ENCODE measurements at places on chromosomes 2 and 18.
A peak's percentile ranks its signal among the peaks of the same experiment; 100 is the strongest.

GRCh38 chr18:3422905-3423304 lies 27.1 kb upstream of the TGIF1 start:
- H3K27ac ChIP-seq = no peak overlapping the region
- no peaks in the 10 kb centered on the region for H3K27me3 ChIP-seq
- H3K36me3 ChIP-seq = no peaks in the 10 kb centered on the region
- no peaks in the 10 kb centered on the region for H3K4me1 ChIP-seq
- no peak overlapping the region for H3K4me3 ChIP-seq

DNA sequence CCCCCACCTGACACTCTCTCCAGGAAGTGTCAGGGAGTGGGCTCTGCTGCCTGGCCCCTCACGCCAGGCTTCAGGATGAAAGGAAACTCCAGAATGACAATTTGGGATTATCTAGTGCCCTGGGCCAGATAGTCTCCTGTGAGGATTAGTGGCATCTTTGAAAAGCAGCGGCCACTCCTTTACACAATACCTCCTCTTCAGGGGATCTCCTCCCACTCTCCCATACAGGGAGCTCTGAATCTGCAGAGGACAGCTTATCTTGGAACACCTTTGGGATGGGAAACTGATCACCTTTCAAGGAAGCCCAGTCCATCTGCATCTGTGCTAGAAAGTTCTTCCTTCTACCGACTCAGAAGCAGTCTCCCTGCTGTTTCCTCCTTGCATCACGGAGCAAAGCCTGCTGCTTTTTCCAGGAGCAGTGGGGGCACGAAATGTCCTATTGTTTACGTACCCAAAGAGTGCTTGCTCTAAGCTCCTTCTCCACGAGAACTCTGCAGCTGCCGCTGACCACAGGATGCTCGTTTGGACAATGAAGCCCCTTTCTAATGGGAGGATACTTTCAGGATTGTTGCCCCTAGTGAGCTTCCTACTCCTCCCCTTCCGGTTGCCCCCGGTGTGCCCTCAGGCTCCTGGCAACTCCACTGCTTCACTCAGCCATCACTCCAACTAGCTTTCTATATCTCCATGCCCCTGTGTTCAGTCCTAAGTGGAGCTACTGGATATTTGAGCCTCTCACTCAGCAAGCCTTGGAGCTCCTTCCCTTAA lies 31.5 kb downstream of the SIX3 start:
- peaks cover 11% of the 10 kb centered on the region for H3K27me3 ChIP-seq
- no peak overlapping the region for H3K27ac ChIP-seq
- H3K36me3 ChIP-seq = no peaks in the 10 kb centered on the region

- no peaks in the 10 kb centered on the region for H3K4me1 ChIP-seq
- H3K36me3 ChIP-seq = no peaks in the 10 kb centered on the region
- no peak overlapping the region for H3K4me3 ChIP-seq
- no peak overlapping the region for H3K27ac ChIP-seq
- no peak for DNase-seq
Measured at GRCh38 chr18:33212363-33212762, 228.2 kb downstream of the CCDC178 start.

GRCh38 chr2:195612611-195613495 lies 44.2 kb upstream of the SLC39A10 start:
- H3K36me3 ChIP-seq = no peaks in the 10 kb centered on the region
- H3K4me1 ChIP-seq = peaks cover 9% of the 10 kb centered on the region
- H3K4me3 ChIP-seq = no peak overlapping the region
- no peaks in the 10 kb centered on the region for H3K27me3 ChIP-seq
- no peak overlapping the region for H3K27ac ChIP-seq

GRCh38 chr2:98547092-98547790 lies 61.1 kb downstream of the COA5 start:
- no peaks in the 10 kb centered on the region for H3K27me3 ChIP-seq
- peak overlapping the region; percentile 52 for H3K27ac ChIP-seq
- H3K36me3 ChIP-seq = peaks cover 69% of the 10 kb centered on the region
- H3K4me1 ChIP-seq = peaks cover 44% of the 10 kb centered on the region
- DNase-seq = no peak

- no peaks in the 10 kb centered on the region for H3K4me1 ChIP-seq
- no peak for DNase-seq
- no peak overlapping the region for H3K4me3 ChIP-seq
- H3K27ac ChIP-seq = no peak overlapping the region
- H3K27me3 ChIP-seq = no peaks in the 10 kb centered on the region
Measured at GRCh38 chr2:181004647-181005325, 24.4 kb downstream of the UBE2E3 start.

GRCh38 chr18:50651334-50651733 lies 91.4 kb downstream of the MAPK4 start:
- H3K27ac ChIP-seq = no peak overlapping the region
- no peaks in the 10 kb centered on the region for H3K27me3 ChIP-seq
- H3K36me3 ChIP-seq = no peaks in the 10 kb centered on the region
- H3K4me3 ChIP-seq = no peak overlapping the region
- H3K4me1 ChIP-seq = no peaks in the 10 kb centered on the region

DNA sequence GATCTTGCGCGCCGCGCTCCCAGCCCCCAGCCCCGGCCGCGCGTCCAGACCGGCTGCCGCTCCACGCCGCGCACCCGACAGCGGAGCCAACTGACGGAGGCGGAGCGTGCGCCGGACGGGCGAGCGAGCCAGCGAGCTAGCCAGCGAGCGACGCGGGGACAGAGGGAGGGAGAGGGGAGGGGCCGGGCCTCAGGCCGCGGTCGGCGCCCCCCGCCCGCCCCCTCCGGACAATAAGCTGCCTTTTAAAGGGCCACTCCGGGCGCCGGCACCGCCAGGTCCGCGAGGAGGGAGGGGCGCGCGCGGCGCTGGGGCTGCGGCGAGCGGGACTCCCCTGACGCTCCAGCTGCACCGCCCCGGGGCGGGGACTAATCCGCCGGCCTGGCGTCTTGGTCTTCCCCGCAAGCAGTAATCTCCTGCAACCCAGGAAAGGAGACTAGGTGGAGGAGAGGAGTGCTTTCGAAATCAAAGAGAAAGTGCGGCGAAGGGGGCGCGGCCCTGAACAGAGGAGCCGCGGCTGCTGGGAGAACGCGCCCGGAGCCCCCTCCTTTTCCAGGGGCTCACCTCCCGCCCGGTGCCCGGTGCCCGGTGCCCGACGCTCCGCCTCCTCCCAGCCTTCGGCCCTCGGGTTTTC lies at the start of gene BIN1:
BIN1 (minus strand) TSS at position 164 of the 631 bp plus-strand sequence. CDS start 211 bp downstream, outside the sequence.
- peak within 1 kb of the TSS; percentile 84 for H3K4me3 ChIP-seq
- H3K27ac ChIP-seq = no peak within 1 kb of the TSS
- peak; percentile 77 for DNase-seq
- no peaks in the 10 kb centered on the region for H3K36me3 ChIP-seq
- peaks cover 47% of the 10 kb centered on the region for H3K27me3 ChIP-seq

DNA sequence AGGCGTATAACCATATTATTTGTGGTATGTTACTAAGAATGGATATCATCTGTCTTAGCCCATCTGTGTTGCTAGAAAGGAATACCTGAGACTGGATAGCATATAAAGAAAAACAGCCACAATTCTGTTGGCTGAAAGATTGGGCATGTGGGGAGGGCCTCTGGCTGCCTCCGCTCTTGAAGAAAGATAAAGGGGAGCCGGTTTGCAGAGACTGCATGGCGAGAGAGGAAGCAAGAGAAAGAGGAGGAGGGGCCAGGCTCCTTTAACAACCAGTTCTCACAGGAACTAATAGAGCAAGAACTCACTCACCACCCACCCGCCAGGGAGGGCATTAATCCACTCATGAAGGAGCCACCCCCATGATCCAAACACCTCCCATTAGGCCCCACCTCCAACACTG lies 29.2 kb upstream of the UXS1 start:
- no peak overlapping the region for H3K4me3 ChIP-seq
- peaks cover 7% of the 10 kb centered on the region for H3K27me3 ChIP-seq
- no peak for DNase-seq
- no peak overlapping the region for H3K27ac ChIP-seq

DNA sequence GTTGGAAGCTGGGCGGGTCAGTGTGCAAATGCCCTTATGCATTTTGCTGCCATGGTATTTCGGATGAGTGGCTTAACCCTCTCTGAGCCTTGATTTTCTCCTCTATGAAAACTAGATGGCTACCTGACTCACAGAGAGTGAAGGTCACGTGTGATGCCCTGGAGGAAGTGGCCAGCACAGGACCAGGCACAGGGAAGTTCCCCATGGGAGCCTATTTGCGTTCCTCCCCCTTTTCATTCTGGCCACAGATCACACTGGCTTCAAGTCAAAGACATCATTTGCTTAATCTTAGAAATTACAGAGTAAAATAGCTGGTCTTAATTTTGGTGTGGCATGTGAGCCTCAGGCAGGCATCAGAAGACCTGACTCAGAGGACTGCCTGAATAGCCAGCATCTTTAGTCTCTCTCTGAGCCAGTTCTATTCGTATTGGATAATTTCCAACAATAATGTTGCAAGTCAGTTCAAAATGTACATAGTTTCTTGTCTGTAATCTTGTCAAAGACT lies 57.6 kb upstream of the CD302 start:
- no peak overlapping the region for H3K27ac ChIP-seq
- H3K27me3 ChIP-seq = no peaks in the 10 kb centered on the region
- peaks cover 16% of the 10 kb centered on the region for H3K36me3 ChIP-seq
- no peaks in the 10 kb centered on the region for H3K4me1 ChIP-seq
- H3K4me3 ChIP-seq = no peak overlapping the region
